ENCODE measurements at places on chromosomes 11 and 22.

- no peak for DNase-seq
These were observed 126.7 kb downstream of the HIPK3 start for GRCh38 chr11:33383920-33384209.

- no peak for DNase-seq
These were observed 59.2 kb upstream of the KIRREL3 start for GRCh38 chr11:127059750-127060149.

- no peak for DNase-seq
These were observed 6.9 kb downstream of the AQP11 start for GRCh38 chr11:77596626-77597025.

DNA sequence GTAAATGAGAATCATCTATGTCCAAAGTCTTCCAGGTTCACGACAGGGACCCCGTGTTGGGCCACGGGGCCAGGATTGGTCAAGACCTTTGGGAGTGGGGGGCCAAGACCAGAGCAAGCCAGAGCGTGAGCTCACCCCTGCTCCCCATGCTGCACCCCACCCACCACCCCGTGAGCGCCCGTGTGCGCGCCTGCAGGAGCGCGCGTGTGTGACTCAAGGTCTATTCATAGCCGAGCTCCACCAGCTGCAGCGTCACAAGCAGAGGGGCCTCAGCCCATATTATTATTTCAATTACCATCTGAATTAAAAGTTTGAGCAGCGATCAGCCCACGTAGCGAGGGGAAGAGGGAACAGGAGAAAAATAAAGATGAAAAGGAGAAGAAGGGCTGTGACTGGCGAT lies 5.2 kb downstream of the KCNJ4 start:
- DNase-seq, result no peak

DNA sequence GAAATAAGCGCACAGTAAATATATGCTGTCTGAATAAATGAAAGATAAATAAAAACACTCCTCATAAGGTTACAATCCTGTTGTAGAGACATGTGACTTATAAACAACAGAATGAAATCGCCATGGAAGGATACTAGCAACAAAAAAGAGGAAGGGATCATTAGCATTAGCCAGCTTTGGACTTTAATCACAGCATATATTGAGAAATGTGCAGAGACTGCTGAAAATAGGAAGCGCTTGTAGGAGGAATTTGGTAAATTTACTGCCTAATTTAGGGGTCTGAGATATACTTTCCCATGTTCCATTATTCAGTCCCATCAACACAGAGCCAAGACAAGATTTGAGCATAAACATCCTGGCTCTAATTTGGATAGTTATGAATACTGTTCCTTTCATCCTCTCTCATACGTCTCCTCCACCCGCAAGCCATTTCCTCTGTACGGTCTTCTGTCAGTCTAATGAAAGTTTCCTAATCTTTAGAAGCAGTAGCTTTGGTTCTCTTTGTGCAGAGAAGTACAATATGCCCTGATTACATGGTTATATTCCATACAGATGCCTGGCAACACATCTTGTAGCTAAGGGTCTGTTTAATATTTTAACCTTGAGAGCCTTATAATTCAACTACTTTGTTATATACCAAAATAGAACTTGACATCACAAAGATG lies 37.1 kb upstream of the AKIP1 start:
- peak; percentile 10 for DNase-seq

DNA sequence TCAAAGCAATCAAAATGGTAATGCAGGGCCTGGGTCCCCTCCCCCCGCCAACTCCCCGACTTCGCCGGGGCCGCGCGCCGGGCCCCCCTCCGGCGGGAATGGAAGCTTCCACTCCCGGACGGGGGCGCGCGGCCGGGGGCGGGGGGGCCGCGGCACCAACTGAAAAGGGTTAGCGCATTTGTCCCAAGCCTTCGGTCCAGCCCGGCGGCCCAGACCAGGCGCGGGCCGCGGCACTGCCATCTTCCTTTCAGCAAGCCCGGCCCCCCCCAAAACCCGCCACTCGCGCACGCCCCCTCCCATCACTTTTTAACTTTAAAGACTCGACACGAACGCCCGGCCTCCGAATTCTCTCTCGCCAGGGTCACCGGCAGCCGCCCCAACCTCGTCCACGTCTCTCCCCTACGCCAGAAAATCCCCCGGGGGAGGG lies 2.8 kb downstream of the PHF21B start:
- DNase-seq, result no peak

GRCh38 chr22:39405346-39406085 lies 5.9 kb downstream of the TAB1 start:
- DNase-seq, result no peak

GRCh38 chr11:9020916-9021315 lies 17.1 kb upstream of the NRIP3 start:
- DNase-seq, result no peak

GRCh38 chr11:75022296-75022695 lies 33.6 kb downstream of the NEU3 start:
- no peak for DNase-seq

GRCh38 chr11:111846063-111846462 lies 25.3 kb downstream of the ALG9 start:
- no peak for DNase-seq

DNA sequence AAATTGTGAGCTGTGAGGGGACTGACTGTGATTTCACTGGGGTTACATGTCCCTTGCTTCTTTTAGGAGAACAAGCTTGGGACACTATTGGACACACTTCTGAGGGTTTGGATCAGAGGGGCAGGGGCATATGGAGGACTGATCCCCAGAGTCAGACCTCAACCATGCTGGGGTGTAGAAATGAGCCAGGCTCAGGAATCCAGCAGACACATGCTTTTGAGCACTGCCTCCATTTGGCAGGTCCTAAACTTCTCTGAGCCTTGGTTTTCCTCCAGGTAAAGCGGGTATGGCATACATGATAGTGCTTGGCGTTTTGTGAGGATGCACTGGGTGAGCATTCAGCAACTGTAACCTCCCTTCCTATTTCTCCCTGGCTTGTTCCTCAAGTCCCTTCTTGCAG lies 74.7 kb downstream of the ADAMTS15 start:
- DNase-seq, result no peak

DNA sequence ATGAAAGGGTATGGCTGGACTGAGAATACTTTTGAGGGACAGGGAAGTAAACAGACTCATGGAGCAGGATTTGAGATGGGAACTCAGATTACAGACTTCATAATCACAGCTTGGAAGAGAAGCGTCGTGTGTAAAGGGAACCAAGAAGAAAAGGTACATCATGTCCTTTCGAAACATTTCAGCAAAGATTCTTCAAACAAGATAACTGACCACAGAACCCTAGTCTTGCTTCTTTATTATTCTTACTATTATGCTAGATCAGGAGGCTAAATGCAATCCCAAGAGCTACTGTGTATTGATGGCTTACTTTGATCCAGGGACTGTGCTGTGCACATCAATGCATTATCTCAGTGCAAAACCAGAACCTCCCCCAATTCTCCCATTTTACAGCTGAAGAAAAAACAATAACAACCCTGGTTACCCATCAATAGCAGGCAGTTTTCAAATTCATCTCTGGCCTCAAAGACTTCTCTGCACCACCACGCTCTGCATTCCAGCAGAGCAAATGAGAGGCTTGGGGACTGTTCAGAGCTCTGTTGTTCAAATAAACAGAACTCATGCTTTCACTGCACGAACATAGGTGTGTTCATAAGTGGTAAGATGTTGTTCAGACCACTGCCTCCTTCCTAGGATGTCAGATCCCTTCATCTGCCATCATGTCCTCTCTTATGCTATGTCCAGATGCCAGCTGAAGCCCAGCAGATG lies 104.8 kb upstream of the NAV2 start:
- peak; percentile 26 for DNase-seq

DNA sequence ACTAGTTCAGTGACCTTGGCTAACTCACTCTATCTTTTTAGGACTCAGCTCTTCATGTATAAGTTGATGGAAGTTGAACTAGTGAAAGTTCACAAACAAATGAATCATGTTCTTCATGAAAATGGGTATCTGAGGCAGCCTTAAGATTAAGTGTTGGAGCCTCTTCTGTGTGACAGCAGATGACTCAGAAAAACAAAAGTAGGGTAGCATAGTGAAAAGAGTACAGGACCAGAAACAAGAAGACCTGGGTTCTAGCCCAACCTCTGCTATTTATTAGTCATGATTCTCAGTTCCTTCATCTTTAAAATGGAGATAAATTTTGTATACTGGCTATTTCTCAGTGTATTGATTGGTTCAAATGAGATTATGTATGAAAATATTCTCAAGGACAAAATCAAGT lies 60.2 kb downstream of the USP35 start:
- DNase-seq, result no peak
